ENCODE measurements at places on chromosomes 2 and 18.

DNA sequence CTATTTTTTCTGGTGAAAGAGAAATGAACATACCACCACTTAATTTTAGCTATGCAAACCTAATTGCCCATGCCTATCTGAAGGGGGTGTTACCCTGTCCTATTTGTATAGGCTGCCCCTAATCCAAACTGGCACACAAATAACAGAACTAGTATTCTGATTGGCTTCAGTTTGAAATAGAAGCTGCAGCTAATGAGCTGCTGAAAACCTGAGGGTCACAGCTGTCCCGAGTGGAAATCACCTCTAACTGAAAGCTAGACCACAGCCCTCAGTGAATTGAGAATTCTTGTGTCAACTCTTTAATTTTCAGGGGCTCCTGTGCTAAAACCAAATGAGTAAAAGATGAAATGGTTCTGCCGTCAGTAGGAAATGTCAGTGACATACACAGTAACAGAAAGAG, 28.7 kb downstream of the CCDC141 start:
- DNase-seq, result no peak

DNA sequence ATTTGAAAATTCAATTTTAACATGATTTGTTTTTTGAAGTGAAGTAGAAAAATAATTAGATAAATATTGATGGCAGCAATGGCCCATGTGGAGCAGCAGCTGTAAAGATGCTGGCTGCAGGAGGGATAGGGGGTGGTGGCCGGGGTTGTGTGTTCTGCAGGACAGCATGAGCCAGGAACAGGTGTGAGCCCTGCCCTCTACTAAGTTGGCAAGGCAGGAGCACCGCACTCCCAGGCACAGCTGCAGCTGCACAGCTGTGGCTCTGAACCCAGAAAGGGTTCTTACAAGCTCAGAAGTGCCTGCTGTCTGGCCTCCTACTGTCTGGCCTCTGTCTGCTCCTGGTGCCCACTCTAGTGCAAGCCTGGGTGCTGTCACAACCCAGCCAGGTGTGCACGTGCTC, 10.0 kb upstream of the DUSP19 start:
- no peak for DNase-seq

GRCh38 chr18:7749510-7749981, 182.4 kb downstream of the PTPRM start:
- DNase-seq, result no peak

- DNase-seq, result no peak
Measured at GRCh38 chr2:209146682-209147320, 277.0 kb upstream of the MAP2 start.

DNA sequence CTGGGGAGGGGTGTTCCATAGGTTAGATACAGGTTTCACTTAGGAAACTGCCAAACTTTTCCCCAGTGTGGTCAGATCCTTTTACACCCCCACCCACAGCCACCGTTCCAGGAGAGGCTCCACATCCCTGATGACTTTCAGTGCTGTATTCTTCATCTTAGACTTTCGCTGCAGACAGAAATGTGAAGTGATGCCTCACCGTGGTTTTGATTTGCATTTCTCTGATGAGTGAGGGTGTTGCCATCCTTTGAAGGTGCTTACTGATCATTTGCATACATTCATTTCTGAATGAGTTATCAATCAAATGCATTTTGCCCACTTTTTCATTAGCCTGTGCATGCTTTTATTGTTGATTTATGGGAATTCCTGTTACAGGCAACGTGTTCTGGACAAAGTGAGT, 14.9 kb downstream of the COPS9 start:
- no peak for DNase-seq

- DNase-seq, result no peak
Measured at GRCh38 chr2:229591611-229592010, 122.7 kb downstream of the DNER start.

DNA sequence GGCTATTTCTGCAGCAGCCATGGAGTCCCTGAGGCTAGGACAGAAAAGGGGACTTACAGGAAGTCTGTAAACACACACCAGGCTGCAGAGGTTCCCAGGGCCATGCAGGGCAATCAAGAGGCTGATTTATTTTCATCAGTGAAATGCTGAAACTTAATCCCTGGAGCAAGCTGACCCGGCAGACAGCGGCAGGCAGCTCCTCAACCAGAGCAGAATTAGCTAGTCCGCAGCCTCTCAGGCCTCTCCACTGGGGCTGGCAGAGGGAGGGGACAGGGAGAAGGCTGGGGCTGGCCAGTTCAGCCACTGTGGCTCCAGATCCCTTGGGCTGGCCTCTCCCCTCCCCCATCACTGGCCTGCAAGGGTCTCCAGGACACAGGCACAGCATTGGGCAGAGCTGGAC, 136.3 kb downstream of the TNS1 start:
- peak; percentile 33 for DNase-seq

DNA sequence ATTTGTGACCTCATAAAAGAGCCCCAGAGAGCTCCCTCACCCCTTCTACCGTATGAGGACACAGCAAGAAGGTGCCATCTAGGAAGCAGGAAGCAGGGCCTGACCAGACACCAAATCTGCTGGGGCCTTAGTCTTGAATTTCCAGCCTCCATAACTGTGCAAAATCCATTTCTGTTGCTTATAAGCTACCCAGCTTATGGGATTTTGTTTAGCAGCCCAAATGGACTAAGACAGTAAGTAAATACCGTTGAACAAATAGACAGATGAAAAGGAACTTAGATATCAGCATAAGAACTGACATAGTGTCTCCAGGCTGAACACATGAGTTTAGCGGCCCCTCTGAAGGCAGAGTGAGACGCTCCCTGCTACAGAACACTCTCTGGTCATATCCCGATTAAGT, 130.9 kb downstream of the UXS1 start:
- DNase-seq, result no peak

DNA sequence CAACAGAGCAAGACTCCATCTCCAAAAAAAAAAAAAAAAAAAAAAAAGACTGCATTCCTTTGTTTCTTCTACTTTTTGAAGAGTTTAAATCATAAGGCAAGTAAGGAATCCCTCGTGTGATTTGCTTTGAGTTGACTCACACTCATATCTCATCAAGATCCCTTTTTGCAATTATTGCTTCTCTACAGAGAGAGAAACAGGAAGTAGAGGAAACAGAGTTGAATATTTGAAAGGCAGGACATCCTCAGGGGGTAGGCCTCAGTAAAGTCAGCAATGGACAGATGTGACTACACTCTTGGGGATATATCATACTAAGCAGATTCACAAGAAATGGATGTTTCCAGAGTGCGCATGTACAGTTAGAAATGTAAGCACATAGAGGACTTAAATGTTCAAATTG, 11.2 kb upstream of the EFR3B start:
- DNase-seq, result no peak

- DNase-seq, result no peak
Measured at GRCh38 chr18:13011719-13012118, 20.6 kb downstream of the CEP192 start.

- no peak for DNase-seq
Measured at GRCh38 chr2:88342749-88343148, 109.7 kb downstream of the FOXI3 start.

GRCh38 chr2:40287195-40287594, 164.7 kb downstream of the SLC8A1 start:
- no peak for DNase-seq

- no peak for DNase-seq
Measured at GRCh38 chr2:235692671-235693171, 198.9 kb downstream of the AGAP1 start.

DNA sequence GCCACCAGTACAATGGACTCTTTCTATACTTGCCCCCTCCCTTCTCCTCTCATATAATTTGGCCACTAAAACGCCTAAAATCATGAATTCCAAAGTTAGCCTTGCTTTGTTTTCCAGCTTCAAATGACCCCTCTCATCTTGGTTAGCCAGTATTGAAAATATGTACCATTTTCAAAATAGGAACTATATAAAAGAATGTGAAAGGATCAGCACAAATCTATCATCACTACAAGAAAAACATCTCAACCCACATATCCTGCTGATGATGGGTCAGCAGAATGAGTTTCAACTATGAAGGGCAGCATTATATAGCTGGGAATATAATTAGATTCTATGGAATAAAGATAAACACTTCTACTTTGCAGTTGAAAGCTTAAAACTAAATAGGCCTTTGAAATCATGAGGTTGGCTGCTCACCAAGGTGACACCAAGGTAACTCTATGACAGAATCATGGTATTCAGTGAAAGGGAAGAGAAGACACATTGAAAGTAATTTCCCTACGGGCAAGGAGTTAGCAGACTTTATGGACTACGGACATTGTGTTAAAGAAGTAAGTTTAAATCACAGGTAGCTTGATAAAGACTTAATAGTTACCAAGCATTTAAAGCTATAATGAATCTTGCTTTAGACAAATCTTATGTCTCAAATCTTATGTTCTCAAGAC, 873.0 kb downstream of the CPS1 start:
- DNase-seq, result no peak

GRCh38 chr18:57141208-57142129, 5.4 kb upstream of the BOD1L2 start:
- no peak for DNase-seq

DNA sequence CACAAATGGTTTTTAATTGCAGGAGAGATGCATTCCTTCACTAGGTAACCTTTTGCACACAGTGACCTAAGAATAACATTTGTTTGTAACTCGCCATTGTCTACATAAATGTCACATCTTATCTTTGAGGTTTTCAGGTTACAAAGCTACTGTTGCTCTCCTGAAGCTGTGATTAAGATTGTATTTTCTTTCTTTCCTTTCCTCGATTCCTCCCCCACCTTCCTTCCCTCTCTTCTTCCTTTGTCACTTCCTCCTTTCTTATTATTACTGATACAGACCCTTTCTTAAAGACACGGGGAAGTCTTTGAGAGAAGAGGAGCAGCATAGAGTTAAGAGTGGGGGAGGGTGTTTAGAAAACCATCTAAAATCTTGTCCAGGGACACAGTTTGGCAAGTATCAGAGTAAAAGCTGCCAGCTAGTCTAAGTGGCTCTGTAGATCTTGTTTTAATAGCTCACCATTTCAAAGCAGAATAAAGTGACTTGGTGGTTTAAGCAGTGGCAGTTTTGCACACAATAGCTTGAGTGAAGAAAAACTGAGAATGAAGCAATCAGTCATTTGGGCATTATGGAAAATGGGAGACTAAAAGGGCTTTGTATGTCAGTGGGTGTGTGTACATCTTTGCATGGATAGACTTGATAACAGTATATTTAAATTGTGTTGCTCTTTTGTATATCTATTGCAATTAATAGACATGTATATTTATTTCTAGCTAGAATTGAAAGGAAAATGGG, 10.9 kb downstream of the CERS6 start:
- DNase-seq, result no peak

DNA sequence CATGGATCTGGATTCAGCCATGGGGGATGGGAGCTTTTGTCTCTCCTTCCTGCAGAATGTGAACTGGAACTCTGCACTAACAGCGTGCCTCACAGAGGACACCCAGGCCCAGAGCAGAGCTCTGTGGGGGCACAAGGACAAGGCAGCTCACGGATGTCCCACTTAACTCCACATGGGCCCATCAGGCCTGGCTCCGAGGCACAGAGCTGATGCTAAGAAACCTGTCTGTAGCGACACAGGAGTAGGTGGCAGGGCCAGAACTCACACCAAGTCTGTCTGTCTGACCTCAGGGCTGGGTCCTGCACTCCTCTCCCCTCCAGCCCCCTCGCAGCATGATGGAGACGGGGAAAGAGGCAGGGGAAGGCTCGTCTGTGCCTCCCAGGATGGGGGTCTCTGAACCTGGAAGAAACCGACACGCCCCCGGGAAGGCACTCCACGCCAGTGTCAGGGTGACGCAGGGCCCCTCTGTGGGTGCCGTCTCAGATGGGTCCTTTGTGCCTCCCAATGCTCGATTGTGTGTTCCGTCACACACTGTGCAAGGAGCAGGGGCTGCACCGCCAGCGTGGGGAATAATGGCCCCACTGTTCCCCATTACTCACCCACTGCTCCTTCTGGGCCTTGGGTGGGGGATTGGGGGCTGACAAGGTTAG, 36.6 kb downstream of the FAM178B start:
- DNase-seq, result no peak

DNA sequence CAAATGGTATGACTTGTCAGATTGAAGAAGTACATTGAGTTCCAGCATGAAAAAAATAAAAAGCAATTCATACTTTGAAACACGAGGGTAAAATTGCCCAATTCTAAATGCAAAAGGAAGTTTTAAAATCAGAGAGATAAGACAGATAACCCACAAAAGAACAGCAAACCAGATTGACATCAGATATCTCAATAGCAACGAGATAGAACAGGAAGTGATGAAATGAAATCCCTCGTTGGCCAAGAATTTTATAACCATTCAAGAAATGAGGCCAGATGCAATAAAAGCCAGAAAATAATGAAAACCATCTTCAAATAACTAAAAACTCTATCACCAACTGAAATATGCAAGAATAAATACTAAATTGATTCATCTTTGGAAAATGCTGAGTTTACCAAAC, 172.8 kb downstream of the CD226 start:
- DNase-seq, result no peak

DNA sequence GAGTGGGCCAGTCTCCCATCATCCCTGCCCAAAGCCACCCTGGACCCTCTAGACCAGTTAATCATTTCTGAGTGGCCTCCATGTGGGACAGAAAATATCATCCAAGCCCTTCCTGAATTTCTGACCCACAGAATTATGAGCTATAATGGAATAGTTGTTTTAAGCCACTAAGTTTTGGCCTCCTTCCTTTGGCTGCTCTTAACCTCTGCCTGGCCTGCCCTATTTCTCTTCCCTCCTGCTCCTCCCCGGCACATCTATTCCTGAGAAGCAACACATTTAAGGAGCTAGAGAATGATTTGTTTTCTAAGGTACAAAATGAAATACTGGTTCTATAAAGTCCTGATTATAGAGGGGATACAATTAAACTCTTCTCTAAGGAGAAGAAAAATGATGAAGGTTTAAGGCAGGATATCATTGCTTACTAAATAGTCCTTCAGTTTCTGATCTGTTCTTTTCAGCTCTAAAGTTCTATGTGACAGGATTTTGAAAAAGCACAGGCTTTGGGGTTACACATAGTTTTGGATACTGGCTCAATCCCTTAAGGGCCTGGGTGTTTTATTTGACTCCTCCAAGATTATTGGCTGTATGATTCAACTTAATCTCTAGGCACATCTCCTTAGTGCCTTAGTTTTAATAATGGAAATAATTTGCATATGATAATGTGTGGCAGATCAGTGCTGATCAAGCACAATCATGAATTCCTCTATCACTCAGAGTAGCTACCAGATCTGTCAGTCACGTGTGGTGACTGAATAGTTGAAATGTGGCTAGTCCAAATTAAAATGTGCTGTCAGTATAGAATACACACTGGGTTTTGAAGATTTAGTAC, 240.3 kb downstream of the VAPA start:
- no peak for DNase-seq

- DNase-seq, result peak; percentile 69
Measured at GRCh38 chr18:45690975-45691815, 32.8 kb upstream of the SLC14A1 start.

- DNase-seq, result no peak
Measured at GRCh38 chr2:69156624-69157023, 143.6 kb downstream of the ANTXR1 start.

GRCh38 chr2:75928093-75928492, 217.4 kb upstream of the GCFC2 start:
- DNase-seq, result no peak

- no peak for DNase-seq
Measured at GRCh38 chr2:6877402-6878304, at the start of gene RSAD2. Gene RSAD2 (plus strand): TSS chr2:6877777. CDS start chr2:6877801, 24 bp downstream.

- no peak for DNase-seq
Measured at GRCh38 chr2:158786897-158787296, 8.2 kb upstream of the DAPL1 start.

GRCh38 chr2:27690052-27690451, 26.4 kb downstream of the SLC4A1AP start:
- DNase-seq, result no peak

GRCh38 chr18:79476918-79477571, 81.3 kb downstream of the NFATC1 start:
- no peak for DNase-seq

- DNase-seq, result no peak
Measured at GRCh38 chr2:190418727-190419126, 10.6 kb downstream of the MFSD6 start.

All from renal cortex interstitium (tissue), 15 donors.